ENCODE measurements at places on chromosomes 16 and 17.
A peak's percentile ranks its signal among the peaks of the same experiment; 100 is the strongest.

DNA sequence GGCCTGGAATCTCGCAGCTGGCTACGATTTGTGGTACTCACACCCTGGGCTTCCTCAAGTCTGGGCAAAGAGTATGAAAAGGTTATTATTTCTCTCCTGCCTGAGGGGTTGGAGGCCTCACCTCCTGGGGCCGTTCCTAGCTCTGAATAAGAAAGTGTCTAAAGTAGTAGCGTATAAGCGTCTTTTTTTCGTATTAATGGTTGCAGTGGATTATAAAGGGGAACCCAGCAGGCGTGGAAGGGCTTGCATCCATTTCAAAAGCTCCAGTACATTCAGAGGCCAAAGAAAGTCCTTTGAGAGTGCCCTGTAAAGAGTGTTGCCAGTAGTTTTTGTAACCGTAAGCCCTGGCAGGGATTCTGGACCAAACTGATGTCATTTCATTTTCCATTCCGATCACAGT, 72.2 kb upstream of the MPHOSPH6 start:
- DNase-seq = no peak

DNA sequence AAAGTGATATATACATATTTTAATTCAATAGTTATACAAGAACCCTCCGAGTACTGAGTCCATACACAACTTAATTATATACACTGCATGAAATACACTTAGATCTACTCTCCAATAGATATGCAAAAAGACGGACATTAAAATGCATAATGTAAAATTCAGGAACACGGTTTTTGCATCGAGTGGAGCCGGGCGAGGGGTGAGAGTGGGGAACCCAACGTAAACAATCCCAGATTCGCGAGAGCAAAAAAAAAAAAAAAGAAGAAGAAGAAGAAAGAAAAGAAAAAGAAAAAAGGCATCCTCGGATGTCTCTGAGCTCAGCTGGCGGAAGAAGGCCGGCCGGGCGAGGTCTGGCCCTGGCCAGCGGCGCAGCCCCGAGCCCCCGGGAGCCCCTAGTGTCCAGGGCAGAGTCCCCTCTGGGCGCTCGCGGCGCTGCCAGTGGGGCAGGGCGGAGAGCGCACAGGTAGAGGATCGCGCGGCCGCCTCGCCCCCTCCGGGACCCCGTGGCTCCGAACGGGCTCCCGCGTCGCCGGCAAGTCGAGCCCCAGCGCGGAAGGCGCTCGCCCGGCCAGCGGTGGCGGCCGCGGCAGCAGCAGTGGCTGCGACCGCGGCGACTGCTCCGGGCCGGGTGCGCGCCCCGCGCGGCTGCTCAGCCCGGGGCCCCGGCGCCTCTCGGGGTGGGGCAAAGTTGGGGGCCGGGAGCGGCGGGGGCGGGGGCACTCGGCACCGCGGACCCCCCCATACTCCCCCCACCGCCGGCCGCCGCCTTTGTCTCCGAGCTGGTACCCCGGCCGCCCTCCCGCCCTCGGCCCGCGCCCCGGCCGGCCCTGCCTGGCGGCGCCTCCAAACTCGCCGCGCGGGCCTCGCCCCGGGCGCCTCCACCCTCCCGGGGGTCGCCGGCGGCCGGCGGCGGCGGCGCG, 9.6 kb upstream of the ZFHX3 start:
- DNase-seq = no peak

DNA sequence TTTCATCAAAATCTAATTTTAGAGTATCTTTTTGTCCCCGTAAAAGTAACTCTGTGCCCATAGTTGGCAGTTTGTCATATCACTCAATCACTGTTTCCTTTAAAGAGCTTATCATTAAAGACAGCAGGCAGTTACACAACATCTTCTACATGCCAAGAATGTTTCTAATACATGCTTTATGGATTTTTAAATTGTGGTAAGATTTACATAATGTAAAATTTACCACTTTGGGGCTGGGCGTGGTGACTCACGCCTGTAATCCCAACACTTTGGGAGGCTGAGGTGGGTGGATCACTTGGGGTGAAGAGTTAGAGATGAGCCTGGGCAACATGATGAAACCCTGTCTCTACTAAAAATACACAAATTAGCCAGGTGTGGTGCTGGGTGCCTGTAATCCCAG, 687.2 kb downstream of the WWOX start:
- no peak for DNase-seq

DNA sequence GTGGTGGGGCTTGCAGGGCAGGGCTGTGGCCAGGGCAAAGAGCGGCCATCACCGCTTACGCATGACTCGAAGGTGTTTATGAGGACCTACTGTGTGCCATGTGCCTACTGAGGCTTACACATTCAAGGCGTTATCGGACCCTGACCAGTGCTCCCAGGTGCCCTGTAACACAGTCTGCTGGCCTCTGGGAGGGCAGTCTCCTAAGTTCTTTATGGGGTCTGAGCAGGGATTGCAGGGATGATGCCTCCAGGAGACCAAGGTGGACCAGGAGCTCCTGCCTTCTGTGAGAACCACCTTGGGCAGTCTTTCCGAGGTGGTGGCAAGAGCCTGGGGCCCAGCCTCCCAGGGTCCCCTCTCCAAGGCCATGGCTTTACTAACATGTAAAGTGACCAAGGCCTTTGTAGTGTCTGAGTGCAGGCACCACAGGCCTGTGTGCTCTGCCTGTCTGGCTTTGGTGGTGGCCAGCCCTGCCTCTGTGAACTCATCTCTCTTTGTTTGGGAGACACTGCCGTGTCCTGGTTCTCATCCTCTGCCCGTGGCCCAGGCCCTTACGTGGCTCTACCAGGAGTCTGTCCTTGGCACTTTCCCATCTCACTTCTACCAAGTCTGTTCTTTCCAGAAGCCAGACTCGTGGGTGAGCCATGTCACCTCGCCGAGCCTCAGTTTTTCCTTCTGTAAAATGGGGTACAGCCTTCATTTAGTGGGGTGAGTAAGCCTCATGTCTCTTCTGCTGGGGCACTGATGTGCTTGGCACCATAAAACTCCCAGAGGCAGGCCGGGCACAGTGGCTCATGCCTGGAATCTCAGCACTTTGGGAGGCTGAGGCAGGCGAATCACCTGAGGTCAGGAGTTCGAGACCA, 3.4 kb upstream of the SYNGR2 start:
- DNase-seq = no peak

DNA sequence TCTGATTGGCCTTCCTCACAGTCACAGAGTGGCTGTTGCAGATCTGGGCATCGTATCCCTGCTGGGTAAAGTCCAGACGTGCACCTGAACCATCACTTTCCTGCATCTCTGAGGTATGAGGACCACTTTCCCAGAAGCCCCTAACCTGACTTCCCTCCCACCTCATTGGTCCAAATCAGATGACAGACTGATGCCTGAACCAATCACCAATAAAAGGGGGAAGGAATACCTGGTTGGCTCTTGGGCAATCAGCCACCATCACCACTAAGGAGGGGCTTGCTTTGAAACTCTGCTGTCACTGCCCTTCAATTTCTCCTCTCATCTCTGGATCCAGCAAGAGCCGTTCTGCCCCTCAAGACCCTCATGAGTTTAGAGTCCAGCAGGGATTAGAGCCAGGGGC, 13.6 kb upstream of the WFDC1 start:
- no peak for DNase-seq

- DNase-seq = no peak
Measured at GRCh38 chr16:4763791-4764190, 3.2 kb downstream of the ZNF500 start.

- DNase-seq = peak; percentile 25
Measured at GRCh38 chr16:84065536-84066132, 23.0 kb upstream of the SLC38A8 start.

DNA sequence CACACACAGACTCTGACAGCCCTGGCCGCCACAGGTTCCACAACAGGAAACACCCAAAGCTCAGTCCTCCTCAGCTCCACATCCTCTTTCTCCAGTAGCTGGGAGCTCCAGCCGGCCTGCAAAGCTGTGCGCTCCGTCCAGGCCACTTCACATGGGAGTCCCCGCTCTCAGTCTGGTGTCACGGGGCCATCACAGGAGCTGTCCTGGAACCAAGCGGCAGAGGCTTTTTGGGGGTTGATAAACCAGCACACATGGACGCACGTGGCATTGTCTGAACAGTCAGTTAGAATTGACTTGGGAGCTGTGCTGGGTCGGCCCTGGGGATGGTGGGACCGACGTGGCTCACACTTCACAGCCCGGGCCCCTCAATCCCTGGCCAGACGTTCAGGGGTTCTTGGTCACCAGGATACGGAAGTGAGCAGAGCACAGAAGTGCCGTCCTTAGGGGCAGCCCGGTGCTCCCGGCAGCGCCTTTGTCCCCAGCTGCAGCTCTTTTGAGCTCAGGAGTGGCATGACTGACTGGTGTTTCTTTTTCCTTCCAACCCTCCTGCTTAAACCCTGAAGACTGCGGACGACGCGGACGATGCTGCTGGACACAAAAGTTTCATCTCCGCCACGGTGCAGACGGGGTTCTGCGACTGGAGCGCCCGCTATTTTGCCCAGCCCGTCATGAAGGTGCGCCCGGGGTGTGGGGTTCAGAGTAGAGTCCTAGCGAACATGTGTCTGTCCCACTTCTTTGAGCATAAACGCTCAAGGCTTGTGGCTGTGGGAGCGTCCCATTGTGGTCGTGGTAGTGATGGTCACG, 66.6 kb upstream of the CHMP6 start:
- DNase-seq = no peak

DNA sequence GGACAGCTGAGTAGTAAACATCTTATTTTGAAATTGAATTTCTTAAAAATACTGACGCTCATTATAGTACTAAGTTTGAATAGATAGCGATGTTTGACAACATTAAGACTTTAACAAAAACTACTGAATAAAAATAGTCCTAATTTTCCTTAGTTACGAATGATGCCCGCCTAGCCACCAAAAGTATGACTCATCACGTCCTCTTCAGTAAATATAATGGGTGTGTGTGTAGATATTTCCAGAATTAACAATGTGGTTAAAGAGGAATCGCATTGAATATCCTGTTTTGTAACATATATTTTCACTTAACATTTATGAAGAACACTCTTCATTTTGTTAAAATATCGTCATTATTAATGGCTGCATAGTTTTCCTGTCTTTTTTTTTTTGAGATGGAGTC, 187.6 kb downstream of the MYO1D start:
- DNase-seq = no peak

- DNase-seq = no peak
Measured at GRCh38 chr16:48556913-48557351, 53.0 kb downstream of the N4BP1 start.

DNA sequence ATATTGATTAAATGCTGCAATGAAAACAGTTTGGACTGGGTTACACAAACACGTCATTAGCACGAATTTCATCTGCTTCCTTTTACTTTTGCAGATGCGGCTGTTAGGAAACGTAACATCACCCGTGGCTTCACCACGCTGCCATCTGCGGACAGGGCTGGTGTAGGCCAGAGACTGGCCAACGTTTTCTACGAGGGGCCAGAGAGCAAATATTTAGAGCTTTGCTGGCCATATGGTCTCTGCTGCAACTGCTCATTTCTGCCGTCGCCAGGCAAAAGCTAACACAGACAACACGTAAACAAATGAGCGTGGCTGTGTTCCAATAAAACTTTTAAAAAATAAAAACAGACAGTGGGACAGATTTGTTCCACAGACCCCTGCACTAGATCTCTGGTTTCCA, 96.6 kb downstream of the ENGASE start:
- DNase-seq = peak; percentile 26

DNA sequence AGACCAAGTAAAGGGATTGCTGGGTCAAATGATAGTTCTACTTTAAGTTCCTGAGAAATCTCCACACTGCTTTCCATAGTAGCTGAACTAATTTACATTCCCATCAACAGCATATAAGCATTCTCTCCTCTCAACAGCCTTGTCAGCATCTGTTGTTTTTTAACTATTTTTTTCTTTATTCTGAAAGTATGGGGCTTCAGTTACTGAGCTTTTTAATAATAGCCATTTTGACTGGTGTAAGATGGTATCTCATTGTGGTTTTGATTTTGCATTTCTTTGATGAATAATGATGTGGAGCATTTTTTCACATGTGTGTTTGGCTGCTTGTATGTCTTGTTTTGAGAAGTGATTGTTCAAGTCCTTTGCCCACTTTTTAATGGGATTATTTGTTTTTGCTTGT, 2.5 kb downstream of the KRTAP2-2 start:
- no peak for DNase-seq

- no peak for DNase-seq
Measured at GRCh38 chr16:85278839-85279238, 166.6 kb upstream of the CIBAR2 start.

DNA sequence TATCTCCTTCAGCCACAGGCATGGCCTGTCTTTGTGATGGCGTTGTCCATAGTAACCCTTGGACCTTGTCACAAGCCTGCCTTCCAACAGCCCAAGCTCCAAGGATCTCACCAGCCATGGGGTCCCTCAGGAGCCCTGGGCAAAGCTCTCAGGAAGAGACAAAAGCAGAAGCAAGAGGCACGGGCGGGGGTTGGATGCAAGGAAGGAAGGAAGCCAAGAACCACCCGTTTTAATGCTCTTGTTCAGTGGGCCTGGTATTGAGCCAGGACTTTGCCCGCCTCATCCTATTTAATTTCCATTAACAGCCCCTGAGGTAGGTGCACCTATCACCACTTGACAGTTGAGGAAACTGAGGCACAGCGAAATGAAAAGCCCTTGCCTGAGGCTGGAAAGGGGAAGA, 32.3 kb upstream of the GOSR2 start:
- no peak for DNase-seq

DNA sequence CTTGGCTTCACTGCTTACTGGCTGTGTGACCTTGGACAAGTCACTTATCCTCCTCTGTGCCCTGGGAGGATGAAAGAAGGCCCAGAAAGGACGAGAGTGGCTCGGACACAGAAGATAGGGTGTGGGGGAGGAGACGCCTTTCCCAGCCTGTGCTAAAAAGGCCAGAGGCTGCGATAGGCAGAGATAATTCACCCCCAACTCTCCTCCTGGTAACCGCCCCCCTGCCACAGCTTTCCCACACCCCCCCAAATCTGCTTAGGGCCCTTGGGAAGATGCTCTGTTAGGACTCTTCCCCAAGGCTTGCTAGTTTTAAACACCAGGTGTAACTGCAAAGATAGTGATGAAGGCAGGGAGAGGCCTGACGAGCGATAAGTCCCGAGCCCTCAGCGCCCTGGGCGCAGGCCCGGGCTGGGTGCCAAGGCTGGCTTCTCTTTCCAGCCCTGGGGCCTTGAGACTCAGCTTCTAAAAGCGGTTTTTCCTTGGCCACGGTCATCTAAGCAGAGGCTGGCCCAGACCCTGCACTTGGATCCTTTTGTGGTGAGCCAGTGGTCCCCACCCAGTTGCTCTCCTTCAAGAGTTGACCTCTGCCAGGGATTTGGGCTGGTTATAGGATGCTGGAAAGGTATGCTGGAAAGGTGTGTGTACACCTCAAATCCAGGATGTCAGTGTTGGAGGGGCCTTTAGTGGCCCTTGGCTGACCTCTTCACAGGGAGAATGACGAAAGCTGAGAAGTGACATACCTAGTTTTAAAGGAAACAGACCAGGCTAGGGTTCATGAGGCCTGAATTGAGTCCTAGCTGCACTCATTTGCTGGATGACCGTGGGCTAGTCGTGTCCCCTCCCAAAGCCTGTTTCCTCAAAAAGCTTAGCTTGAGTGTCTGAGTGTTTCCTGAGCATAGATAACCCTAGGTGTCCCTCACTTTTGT, 3.4 kb upstream of the PPP1R9B start:
- DNase-seq = no peak

All from HFF-Myc (cell line).